Left cardiac atrium (tissue), 4 donors: ENCODE measurements at places on chromosomes 1 and 21. TPM values are rescaled to one million over a fixed set of nuclear protein-coding genes. Genes with fewer than 3 reads are reported as not detected.

The MAP10 gene
- 2.5 TPM for total RNA-seq

The ATAD3C gene
- total RNA-seq: 1.7 TPM

The TTC22 gene
- total RNA-seq: 0.47 TPM

The CHRM3 gene
- 1.2 TPM for total RNA-seq

The NBPF15 gene
- 12.6 TPM for total RNA-seq

The NBPF12 gene
- 4.8 TPM for total RNA-seq

The DENND2C gene
- 2.3 TPM for total RNA-seq

The FCGR3A gene
- 53.7 TPM for total RNA-seq

The OLFML3 gene
- total RNA-seq: 36.2 TPM

The TMPRSS15 gene
- total RNA-seq: not detected

The ANKRD65 gene
- total RNA-seq: 2.2 TPM

The MCOLN2 gene
- 0.62 TPM for total RNA-seq
